ENCODE measurements at places on chromosomes 1 and 21.

- DNase-seq = no peak
Observed at GRCh38 chr21:38965241-38965640, 159.5 kb downstream of the ETS2 start.

DNA sequence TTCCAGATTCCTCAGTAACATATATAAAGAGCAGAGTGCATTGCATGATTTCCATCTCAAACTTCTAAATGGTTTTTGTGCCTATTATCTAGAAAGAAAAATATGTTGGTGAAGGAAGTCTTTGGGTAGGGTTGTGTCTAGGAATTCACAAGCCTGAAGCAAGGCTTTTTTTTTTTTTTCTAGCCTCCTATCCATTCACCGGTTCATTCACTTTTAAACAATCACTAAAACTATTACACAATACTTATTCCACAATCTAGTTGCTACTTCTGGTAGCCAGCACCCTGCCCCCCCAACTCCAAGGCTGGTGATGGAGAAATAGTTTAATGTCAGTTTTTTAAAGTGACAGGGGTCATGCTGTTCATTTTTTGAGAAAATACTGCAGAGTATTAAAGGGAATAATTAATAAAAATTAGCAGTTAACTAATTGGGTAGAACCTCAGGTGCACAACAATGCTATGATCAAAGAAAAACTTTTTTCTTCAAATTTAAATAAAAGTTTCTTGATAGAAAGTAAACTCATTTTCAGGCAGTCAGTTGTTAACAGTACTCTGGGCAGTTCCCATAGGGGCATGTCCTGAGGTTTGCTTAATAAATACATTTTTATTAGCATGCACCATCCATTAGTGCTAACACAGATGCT lies 10.9 kb downstream of the IRF2BP2 start:
- no peak for DNase-seq

DNA sequence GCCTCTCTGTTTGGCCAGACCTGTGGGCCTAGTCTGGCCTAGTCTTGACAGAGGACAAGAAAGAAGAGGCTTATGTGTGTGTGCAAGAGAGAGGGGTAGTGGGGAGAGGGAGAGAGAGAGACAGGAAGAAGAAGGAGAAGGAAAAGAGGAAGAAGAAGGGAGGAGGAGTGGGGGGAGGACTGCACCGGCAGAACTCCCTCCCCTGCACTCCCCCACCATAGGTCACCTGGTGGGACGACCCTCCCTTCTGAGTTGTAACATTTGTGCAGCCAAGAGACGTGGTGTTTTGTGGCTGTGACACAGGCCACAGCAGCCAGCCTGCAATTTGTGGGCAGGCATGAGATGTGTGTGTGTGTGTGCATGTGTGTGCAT lies 4.3 kb downstream of the INAVA start:
- DNase-seq = no peak

DNA sequence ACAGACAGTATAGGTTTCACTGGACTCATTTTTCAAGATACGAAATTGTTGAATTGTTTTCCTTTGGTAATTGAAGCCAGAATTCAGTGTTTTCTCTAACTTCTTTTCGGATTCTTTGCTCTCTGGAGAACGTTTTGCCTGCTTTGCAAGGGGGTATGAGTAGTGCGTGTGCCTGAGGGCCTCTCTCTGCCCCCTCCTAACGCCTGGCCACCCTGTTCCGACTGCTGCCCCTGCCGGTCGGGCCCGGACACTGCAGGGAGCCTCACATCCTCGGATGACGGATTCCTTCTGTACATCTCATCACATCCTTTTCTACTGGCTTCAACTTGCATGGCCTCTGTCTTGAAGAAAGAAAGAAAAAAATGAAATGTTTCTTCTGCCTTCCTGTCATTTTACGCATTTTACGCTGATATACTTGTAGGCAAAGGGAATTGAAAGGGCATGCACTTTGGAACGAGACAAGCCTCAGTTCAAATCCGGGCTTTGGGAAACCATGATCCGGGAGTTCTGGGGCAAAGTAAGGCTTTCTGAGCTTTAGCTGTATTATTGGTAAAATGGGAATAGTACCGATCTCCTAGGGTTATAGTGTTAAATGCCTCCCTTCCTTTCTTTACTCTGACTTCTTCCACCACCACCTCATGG lies 65.1 kb downstream of the DISC1 start:
- DNase-seq = no peak

GRCh38 chr1:117368116-117369108 lies 1.2 kb downstream of the MAN1A2 start:
- no peak for DNase-seq

DNA sequence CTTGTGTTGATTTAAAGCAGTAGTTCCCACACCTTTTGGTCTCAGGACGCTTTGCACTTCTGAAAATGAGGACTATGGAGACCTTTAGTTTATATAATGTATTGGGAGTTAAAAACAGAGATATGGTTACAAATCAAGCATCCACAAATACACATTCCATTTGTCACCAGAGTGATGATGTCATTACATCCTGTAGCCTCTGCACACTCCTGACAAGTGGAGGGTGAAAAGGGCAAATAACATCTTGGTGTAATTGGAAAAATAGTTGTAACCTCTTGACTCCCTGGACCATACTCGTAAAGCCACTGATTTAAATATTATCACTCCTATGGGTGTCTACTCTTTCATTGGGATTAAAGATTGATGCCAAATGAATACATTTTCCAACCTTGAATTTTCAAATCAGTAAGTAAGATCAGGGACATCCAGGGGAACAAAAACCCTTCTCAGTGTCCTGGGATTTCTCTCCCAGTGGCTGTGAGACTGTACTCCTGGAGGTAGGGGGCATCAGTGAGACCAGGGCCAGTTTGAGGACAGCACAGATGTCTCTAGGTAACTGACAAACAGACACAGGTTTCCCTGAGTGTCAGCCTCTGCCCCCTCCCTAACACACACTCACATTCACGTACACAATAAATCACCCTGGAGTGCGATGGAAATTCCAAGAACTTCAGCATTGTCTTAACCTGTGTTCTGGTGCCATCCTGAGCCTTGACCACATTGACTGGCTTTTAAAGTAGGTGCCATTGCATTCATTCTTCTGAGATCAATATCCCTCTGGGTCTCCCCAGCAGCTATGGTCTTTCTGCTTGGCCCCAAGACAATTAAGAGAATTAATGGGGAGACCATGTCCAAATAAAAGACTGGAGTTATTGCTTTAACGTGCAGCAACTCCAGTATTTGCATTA lies 63.0 kb downstream of the NR5A2 start:
- no peak for DNase-seq

DNA sequence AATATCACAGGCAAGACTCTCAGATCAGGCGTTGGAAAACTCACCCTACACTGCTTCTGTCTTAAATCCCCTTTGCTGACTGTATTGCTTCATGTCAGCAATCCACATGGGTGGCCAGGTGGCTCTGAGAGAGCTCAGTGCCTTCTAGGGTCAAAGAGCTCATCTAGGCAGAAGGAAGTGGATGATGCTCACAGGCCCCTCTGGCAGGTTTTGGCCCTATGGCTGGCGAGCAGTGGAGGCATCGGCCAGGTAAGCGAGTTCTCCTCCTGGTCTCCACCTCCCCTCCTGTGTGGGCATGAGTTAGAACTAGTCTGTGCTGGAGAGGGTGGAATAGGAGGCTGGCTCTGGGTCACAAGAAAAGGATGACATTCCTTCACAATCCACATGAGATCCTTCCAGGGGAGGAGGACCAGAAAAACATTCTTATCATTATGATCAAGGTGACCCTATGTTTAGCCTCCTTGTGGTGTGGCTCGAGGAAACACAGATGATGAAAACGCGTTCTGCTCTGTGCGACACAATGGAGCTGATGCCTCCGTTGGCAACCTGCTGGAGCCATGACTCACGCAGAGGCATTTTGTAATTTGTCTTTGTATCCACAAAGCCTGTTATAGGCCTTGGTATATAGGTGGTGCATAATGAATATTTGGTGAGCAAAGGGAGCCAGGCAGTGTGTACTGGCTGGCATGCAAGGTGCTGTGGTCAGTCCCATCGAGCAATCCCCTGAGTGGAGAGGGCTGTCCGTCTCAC lies 264.6 kb upstream of the RAB4A start:
- DNase-seq = no peak

DNA sequence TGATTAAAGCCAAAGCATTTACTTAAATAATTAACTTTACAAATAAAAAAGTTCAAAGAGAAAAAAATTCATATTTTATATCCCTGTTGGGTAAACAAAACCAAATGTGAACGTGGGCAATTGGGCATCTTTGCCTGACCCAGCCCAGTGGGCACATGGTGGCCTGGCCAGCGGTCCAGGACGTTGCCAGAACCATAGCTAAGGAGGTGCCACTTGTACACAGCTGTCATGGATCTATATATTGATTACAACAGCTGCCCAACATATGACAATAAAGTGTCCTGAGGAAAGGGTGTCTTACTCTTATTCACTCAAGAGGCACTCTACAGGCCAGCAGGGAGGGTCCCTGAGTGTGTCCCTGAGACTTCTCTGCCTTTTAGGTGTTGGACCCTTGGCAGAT lies 78.5 kb downstream of the BCAR3 start:
- DNase-seq = no peak

DNA sequence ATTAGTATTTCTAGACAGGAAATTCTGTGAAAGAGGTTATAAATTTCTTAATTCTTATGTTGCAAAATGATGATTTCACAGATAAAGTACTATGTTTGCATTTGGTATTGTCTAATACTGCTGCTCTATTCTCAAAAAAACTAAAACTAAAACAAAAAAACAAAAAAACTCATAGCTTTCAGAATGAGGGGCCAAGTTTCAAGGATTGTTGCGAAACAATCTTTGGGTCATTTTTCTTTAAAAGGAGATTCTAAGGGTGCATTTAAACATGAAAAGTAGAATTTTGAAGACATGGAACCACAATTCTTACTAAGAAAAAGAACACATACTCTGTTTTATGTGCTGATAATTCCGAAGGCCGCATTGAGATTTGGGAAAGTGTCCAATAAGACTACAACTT lies 645.1 kb downstream of the ADGRL2 start:
- no peak for DNase-seq

GRCh38 chr1:32742199-32742947 lies 39.8 kb upstream of the SYNC start:
- no peak for DNase-seq

DNA sequence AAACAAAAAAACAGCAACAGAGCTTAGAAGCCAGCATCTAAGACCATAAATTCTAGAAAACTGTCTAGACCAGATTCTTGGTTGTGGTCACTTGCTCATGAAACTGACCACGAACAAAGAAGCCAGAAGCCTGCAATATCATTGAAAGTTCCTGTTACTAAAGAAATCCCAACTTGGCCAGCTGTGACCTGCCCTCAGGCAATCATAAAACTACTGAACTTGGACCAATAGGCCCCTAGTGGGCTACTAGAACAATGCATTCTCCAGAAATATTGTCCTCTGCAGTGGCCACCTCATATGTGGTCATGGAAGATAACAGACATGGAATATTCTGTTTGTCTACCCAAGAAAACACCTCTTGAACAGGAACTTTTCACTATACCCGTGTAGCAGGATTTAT lies 87.7 kb downstream of the SPATA17 start:
- no peak for DNase-seq

DNA sequence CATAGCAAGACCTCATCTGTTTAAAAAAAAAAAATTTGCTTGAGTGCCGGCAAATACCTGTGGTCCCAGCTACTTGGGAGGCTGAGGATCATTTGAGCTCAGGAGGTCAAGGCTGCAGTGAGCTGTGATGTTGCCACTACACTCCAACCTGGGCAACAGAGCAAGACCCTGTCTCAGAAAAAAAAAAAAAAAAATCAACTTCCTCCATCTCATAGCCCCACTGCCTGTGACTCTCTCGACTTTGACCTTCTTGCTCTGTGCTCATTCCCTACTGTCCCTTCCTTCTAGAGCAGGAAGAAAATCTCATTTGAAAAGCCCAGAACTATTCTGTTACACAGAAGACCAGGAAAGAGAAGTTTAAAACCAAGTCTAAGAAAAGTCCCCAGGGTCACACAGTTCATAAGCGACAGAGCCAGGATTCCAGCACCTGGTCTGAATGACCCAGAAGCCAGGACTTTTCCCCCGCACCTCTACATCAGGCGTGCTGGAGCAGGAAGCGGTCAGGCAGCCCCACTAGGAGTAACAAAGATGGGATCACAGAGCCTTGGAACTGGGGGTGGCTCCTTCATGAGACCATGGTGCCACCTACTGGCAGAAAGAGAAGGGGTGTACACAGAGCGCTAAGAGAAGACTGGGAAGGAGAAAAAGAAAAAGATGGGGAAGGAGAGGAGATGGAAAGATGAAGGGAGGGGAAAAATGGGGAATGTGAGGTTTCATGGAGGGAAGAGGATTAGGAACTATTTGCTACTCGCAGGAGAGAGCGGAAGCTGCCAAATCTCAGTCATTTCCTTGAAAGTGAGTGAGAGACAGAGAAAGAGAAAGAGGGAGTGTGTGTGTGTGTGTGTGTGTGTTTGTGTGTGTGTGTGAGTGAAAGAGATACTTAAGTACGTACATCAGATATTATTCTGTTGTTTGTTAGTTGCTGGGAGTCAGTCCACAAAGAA lies 3.1 kb upstream of the P3R3URF start:
- DNase-seq = no peak

GRCh38 chr1:6099787-6100765 lies 54.4 kb downstream of the KCNAB2 start:
- DNase-seq = no peak

GRCh38 chr1:215661033-215661432 lies 93.9 kb downstream of the KCTD3 start:
- DNase-seq = no peak

DNA sequence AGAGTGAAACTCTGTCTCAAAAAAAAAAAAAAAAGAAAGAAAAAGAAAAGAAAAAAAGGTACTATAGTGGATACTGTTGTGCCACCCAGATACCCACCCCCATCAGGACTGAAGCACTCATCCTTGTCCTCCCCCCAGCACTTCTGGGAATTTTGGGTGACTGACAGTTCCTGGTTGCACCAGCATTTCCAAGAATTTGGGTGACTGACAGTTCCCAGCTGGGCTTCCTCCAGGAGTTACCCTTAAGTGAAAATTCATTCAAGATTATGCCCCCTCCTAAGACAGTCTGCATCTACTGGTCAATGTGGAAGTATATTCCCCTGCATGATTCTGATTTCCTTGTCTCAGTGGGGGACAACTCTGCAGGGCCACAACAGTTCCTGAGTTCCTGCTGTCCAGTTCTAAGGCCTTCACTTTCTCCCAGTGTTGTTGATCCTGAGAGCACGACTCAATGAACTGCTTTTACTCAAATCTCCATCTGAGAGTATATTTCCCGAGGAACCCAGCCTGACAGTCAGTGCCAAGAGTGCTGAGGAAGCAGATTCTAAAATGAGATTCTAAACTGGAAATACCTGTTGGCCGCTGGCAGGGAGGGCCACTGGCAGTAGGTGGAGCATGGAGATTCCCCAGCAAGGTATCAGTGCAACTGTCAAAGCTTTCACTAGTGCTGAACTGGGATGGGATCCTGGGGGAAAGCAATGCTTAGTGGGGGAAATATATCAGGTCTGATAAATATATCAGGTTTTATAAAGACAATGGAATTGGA lies 18.5 kb downstream of the RIIAD1 start:
- no peak for DNase-seq

DNA sequence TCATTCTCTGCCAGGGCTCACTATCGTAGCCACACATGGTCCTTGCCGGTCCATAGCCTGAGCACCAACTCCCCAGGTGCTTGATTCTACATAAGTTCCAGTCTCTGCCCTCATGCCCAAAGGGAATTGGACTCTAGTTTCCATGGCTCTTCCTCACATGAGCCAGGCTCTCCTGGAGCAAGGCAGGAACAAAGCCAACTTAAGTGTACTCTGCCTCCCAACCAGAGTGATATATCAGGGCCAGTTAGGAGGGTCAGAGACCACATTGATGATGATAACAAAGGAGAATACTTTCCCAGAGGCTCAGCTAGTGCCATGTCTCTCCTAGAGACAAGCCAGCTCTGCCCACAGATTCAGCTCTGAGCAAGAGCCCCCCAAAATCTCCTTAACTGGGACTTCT lies 70.9 kb downstream of the ERI3 start:
- no peak for DNase-seq
